ENCODE measurements at places on chromosomes 7 and 10.

DNA sequence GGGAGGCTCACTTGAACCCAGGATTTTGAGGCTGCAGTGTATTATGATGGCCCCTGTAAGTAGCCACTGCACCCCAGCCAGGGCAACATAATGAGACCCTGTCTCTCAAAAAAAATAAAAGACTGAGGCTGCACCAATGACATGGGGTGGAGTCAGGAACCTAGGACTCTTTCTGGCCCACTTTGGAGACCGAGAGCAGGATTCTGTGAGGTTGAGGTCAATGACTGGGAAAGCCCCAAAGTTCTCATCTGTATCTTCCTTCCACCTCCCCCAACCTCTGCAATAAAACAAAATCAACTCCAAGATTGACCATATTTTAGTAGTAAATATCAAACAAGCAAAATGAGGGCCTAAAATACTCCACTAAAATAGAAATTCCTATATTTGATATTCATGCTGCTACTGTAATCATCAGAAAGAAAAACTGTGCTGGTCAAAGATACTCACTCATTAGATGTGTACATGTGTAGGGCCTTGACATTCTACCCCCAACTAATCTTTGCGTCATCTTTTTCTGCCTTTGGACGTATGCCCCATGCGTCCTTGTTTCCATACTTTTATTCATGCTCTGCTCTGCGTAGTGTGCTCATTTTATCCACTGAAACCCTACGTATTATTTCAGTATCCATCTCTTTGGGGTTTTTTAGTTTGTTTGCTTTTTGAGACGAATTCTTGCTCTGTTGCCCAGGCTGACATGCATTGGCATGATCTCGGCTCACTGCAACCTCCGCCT lies 23.8 kb downstream of the WBP1L start:
- DNase-seq = no peak

- no peak for DNase-seq
These were observed 66.0 kb downstream of the CLEC2L start for GRCh38 chr7:139589474-139589873.

GRCh38 chr10:34555653-34556052 lies 259.4 kb downstream of the PARD3 start:
- no peak for DNase-seq

- DNase-seq = no peak
These were observed 35.5 kb downstream of the COA1 start for GRCh38 chr7:43693687-43694398.

GRCh38 chr7:134780166-134780828 lies 863 bp downstream of the CALD1 start:
- no peak for DNase-seq

DNA sequence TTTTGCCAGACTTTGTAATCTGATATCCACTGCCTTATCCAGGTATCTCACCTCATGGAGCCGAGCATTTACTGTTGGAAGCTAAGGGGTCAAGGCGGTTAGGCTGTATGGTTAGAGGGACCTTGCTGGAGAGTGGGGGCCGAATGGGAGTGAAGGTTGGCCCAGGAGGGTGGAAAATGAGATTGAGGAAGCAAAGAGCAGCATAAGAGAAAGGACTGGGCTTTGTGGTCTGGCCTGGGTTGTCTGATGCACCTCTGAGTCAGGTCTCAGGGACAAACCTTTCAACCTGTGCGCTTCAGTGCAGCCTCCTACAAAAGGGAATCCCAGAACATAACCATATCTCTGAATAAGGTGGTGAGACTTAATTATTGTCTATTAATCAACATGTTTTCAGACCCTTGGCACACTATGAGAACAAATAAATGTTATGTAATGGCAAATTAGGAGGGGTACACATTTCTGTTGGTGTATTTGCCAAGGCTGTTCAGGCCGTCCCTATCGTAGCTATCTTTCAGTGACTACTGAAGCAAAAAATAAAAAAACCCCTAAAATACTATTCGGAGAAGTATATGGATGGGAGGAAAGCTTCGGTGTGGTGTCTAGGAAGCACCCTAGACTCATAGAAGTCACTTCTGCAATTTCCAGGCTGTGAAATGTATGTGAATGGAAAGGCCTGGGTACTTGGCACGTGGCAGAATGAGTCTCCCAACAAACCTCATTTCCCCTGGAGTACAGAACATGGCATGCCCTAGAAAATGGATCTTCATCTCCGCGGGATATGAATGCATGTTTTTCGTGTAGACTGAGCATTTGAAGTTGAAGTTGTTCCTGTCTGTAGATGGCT lies 4.3 kb downstream of the CAMK1D start:
- DNase-seq = no peak

Data from stimulated activated CD8-positive, alpha-beta memory T cell treated with anti-CD3 and anti-CD28 coated beads, Interleukin-15, amount 100 ng/mL, for 24 hours (primary cell).